Tibial nerve (tissue), 4 donors: ENCODE measurements at places on chromosomes 6 and 20.

- no peak overlapping the region for H3K27ac ChIP-seq
- no peak for DNase-seq
- H3K27me3 ChIP-seq = no peaks in the 10 kb centered on the region
- H3K4me1 ChIP-seq = no peaks in the 10 kb centered on the region
Observed at GRCh38 chr6:100268326-100268725, 196.4 kb downstream of the SIM1 start.

- H3K36me3 ChIP-seq = no peaks in the 10 kb centered on the region
- H3K27ac ChIP-seq = no peak overlapping the region
- H3K4me3 ChIP-seq = no peak overlapping the region
- no peaks in the 10 kb centered on the region for H3K4me1 ChIP-seq
- DNase-seq = no peak
Observed at GRCh38 chr6:52718550-52718949, 44.7 kb downstream of the GSTA2 start.

DNA sequence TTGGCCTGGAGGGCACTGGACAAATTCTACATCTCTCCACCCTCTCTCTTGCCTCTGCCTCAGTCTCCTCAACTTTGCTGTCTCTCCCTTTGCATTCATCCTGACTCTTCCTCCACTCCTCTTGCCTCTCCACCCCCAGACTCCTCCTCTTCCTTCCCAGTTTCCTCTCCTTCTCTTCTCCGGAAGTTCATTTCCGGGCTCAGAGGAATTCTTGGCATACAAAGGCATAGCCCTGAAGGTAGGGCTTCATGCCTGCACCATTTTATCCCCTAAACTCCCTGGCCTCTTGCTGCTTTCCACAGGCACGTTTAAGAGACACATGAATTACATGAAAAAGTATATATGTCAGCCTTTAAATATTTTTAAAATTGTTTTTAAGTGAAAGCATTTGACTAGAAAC, 10.6 kb downstream of the BFSP1 start:
- no peaks in the 10 kb centered on the region for H3K36me3 ChIP-seq
- no peaks in the 10 kb centered on the region for H3K27me3 ChIP-seq
- H3K4me3 ChIP-seq = no peak overlapping the region
- no peak for DNase-seq
- H3K4me1 ChIP-seq = no peaks in the 10 kb centered on the region

DNA sequence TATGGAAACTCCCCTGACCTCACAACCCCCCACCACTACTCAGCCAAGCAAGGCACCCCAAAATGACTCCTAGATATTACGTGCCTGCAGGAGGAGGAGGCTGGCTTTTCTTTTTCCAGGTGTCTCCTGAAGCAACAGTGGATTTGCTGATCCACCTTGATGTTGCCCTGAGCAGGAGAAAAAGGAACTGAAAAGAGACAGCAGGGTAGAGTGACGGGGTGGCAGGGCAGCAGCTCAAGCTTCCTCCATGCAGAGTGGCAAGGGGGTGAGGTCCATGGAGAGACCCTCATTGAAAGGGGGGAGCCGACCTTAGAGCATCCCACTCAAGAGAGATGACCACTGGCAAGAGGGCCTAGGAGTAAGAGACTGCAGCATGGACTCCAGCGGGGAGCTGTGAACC, 112.0 kb upstream of the SIRPA start:
- no peak for DNase-seq
- H3K4me3 ChIP-seq = no peak overlapping the region
- H3K36me3 ChIP-seq = no peaks in the 10 kb centered on the region
- H3K27ac ChIP-seq = no peak overlapping the region

- H3K27ac ChIP-seq = no peak overlapping the region
- H3K27me3 ChIP-seq = no peaks in the 10 kb centered on the region
- no peak for DNase-seq
- H3K36me3 ChIP-seq = no peaks in the 10 kb centered on the region
Observed at GRCh38 chr6:75424618-75425548, 68.7 kb downstream of the FILIP1 start.

DNA sequence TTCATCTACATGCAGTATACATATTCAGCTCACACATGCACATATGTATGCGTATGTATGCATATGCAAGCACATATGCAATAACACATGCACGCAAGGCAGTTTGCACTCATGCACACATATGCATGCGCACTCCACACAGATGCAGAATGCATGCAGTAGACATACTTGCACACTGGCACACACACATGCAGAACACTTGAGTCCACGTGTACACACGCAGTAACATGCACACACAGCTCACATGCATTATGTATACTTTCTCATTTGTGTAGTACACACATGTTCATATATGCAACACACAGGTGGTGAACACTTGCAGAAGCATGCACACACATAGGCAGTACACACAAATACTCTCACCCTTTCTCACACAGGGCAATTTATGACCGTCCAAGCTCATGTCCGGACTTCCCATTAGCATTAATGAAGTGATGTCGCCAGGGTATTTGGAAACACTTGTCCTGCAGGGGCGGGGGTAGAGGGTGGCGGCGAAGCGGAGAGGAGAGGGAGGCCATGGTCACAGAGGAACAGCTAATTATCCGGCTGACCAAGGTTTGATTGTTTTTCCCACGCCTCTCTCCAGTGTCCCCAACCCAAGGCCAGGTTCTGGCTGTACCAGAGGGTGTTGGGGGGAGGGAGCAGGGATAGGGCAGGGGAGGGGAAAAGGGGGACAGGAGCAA, 91.3 kb downstream of the VEGFA start:
- no peaks in the 10 kb centered on the region for H3K4me1 ChIP-seq
- no peak for DNase-seq
- H3K27me3 ChIP-seq = peaks cover 11% of the 10 kb centered on the region
- no peaks in the 10 kb centered on the region for H3K36me3 ChIP-seq
- no peak overlapping the region for H3K4me3 ChIP-seq
